Thymus (tissue), 14 donors: ENCODE measurements at places on chromosomes 2 and 18.
A peak's percentile ranks its signal among the peaks of the same experiment; 100 is the strongest.

- no peaks in the 10 kb centered on the region for H3K27me3 ChIP-seq
- H3K4me1 ChIP-seq, result peaks cover 9% of the 10 kb centered on the region
- no peak overlapping the region for H3K4me3 ChIP-seq
- peak overlapping the region; percentile 84 for H3K27ac ChIP-seq
- DNase-seq, result no peak
Observed at GRCh38 chr2:106161341-106161740, 32.8 kb downstream of the UXS1 start.

- no peaks in the 10 kb centered on the region for H3K27me3 ChIP-seq
- H3K27ac ChIP-seq, result no peak overlapping the region
- no peak for DNase-seq
- peaks cover 30% of the 10 kb centered on the region for H3K4me1 ChIP-seq
Observed at GRCh38 chr18:45828917-45829811, 3.7 kb downstream of the SIGLEC15 start.

- DNase-seq, result no peak
- H3K27ac ChIP-seq, result no peak overlapping the region
- H3K4me1 ChIP-seq, result no peaks in the 10 kb centered on the region
- H3K27me3 ChIP-seq, result no peaks in the 10 kb centered on the region
Observed at GRCh38 chr2:97936881-97937280, 58.9 kb downstream of the TMEM131 start.

DNA sequence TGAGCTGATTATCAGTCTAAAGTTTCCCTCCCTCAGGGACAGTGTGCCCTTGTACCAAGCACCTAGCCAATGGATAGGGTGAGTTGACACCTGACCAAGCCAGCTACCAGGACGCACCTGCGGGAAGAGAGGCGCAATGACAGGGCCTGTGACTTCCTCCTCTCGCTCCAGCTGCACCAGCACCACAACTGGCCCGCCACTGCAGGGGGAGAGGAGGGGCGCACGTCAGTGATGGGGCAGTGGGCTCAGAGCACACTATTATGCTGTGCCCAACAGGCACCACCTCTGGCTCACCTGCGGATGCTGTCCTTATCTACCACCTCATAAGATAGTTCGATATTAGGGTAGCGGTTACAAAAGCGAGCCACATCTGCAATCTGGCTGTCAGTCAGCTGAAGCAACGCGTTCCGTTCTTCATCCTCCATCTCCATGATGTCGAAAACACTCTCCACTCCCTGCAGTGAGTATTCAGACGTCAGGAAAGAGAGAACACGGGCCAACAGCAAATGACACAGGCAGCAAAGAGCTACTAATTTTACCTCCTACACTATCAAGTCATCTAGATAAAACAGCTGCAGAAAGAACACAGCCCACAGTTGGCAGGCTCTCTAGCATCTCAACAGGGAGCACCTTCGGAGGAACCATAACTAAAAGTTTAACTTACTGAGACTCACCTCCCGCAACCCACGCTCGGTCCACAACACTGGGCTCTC, 10.9 kb downstream of the CIAO1 start:
- no peak overlapping the region for H3K27ac ChIP-seq
- no peak overlapping the region for H3K4me3 ChIP-seq
- peaks cover 88% of the 10 kb centered on the region for H3K36me3 ChIP-seq
- no peaks in the 10 kb centered on the region for H3K27me3 ChIP-seq
- H3K4me1 ChIP-seq, result no peaks in the 10 kb centered on the region

DNA sequence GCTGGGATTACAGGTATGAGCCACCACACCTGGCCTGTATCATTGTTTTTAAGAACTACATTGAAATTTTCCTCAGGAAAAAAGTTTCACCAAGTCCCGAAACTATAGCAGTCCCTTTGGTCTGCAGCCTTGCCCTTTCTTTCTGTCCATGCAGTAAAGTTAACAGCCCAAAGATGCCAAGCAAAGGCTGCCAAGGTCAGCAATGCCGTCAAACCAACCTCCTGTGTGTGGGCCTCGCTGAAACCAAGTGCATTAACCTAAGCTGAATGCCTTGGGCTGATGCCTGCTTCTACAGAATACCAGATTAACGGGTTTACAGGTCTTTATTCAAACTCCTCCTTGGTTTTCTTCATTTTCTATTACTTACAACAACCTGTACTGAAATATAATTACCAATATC, 73.1 kb downstream of the EIF5B start:
- H3K36me3 ChIP-seq, result peaks cover 32% of the 10 kb centered on the region
- no peak overlapping the region for H3K27ac ChIP-seq
- H3K27me3 ChIP-seq, result no peaks in the 10 kb centered on the region
- no peak for DNase-seq
- no peaks in the 10 kb centered on the region for H3K4me1 ChIP-seq
- H3K4me3 ChIP-seq, result no peak overlapping the region

DNA sequence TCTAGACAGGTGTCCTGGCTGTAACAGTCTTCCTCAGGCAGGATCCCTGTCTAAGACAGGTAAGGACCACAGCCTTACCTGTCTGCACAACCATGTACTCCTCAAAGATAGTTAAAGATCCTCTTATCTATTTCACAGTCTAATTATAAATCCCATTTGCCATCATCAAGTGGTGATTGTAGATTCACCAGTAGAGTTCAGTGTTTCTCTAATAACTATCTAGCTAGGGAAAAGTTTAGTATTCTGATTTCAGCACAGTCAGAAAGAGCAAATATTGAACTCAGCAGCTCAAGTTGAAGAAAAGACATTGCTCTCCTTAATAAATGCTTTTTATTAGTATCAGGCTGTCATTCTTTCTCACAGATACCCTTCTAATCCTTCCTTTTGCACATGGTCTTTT, 1305.5 kb upstream of the NXPH2 start:
- no peak for DNase-seq
- H3K27me3 ChIP-seq, result no peaks in the 10 kb centered on the region
- H3K27ac ChIP-seq, result no peak overlapping the region
- H3K36me3 ChIP-seq, result no peaks in the 10 kb centered on the region
- H3K4me1 ChIP-seq, result no peaks in the 10 kb centered on the region
- H3K4me3 ChIP-seq, result no peak overlapping the region

- H3K4me3 ChIP-seq, result no peak overlapping the region
- H3K4me1 ChIP-seq, result no peaks in the 10 kb centered on the region
- H3K27me3 ChIP-seq, result no peaks in the 10 kb centered on the region
- no peaks in the 10 kb centered on the region for H3K36me3 ChIP-seq
Observed at GRCh38 chr2:153388246-153388645, 90.3 kb downstream of the RPRM start.

DNA sequence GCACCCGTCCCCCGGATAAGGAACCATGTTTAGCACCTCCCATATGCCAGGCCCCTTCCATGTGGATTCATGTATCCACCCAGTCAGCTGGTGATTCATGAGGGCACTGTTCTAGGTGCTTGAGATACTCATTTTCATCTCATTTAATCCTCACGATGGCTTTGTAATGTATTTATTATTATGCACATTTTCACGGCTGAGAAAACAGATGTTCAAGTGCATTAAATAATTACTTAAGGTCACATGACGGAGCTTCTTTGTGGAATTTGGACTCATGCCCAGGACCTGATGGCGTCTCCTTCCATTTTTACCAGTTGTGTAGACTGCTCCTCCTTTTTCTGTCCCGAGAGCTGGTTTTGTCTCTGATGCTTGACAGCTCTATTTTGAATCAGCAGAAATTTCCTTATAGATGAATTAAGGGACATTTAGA, 72.2 kb upstream of the RBM44 start:
- H3K4me3 ChIP-seq, result no peak overlapping the region
- H3K27me3 ChIP-seq, result no peaks in the 10 kb centered on the region
- no peaks in the 10 kb centered on the region for H3K4me1 ChIP-seq
- H3K36me3 ChIP-seq, result peaks cover 6% of the 10 kb centered on the region
- no peak for DNase-seq

GRCh38 chr2:124254621-124255020, 229.5 kb downstream of the CNTNAP5 start:
- H3K4me1 ChIP-seq, result no peaks in the 10 kb centered on the region
- no peaks in the 10 kb centered on the region for H3K27me3 ChIP-seq
- no peak for DNase-seq
- no peaks in the 10 kb centered on the region for H3K36me3 ChIP-seq

DNA sequence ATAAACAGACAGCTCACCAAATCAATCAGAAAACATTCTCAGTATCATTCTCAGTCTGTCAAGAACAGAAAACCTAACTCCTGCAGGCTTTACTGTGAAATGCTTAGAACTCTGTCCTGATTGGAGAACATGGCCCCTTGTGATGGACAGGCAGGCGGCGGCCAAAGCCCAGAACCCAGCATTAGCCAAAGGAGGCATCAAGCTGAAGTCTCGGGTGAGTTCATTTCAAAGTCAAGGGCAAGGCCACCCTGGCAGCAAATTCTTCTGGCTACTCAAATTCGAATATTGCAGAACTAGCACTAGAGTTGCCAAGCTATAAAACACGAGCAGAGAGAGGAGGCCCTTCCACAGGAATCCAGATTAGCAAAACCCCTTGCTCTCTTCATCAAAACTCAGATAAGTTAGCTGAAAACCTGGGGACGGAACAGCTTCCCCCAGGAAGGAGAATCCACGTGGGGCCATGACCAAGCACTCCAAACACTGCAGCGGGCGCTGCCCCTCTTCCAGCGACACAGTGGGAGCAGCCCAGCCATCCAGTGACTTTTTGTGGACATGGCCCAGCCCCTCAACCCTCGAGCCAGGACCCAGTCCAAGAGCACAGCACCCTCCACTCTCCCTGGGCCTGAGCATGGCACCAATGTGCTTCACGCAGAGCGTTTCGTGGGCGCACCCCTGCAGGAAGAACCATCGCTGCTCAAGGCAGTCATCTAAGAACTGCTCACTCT, 98.6 kb downstream of the HDAC4 start:
- H3K4me3 ChIP-seq, result no peak overlapping the region
- no peak for DNase-seq

GRCh38 chr2:217993138-217993537, 9.7 kb downstream of the TNS1 start:
- peaks cover 15% of the 10 kb centered on the region for H3K4me1 ChIP-seq
- no peak overlapping the region for H3K4me3 ChIP-seq
- no peak for DNase-seq
- H3K27me3 ChIP-seq, result no peaks in the 10 kb centered on the region

- no peak overlapping the region for H3K4me3 ChIP-seq
- H3K36me3 ChIP-seq, result peaks cover 20% of the 10 kb centered on the region
- H3K27me3 ChIP-seq, result no peaks in the 10 kb centered on the region
- H3K27ac ChIP-seq, result no peak overlapping the region
- H3K4me1 ChIP-seq, result peaks cover 8% of the 10 kb centered on the region
- DNase-seq, result peak; percentile 42
Observed at GRCh38 chr2:168758970-168759820, 43.2 kb upstream of the NOSTRIN start.

GRCh38 chr2:8004250-8004681, 677.6 kb upstream of the ID2 start:
- H3K36me3 ChIP-seq, result no peaks in the 10 kb centered on the region
- no peak overlapping the region for H3K4me3 ChIP-seq
- no peak for DNase-seq
- no peaks in the 10 kb centered on the region for H3K27me3 ChIP-seq

- no peaks in the 10 kb centered on the region for H3K27me3 ChIP-seq
- H3K4me3 ChIP-seq, result no peak overlapping the region
- no peak overlapping the region for H3K27ac ChIP-seq
Observed at GRCh38 chr2:236572482-236572881, 2.9 kb downstream of the ACKR3 start.

DNA sequence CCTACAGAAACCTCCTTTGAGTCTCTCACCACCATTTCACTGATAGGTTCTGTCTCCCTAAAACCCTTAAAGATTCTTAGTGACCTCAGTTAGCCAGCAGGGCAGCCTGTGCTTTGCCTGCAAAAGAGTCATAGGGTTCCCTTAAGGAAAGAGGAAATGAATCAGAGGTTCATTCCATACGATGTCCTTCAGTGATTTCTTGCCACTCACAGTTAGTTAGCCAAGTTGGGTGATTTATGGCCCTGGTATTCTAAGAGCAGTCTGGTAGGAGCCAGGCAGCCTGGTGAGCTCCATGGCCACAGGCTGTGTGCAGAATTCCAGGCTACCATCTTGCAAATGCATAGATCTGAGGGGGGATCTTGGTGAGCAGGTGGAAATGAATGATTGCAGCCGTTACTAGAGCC, 18.7 kb upstream of the CCBE1 start:
- DNase-seq, result no peak
- no peak overlapping the region for H3K4me3 ChIP-seq
- H3K27me3 ChIP-seq, result peaks cover 3% of the 10 kb centered on the region
- H3K27ac ChIP-seq, result no peak overlapping the region
- H3K36me3 ChIP-seq, result no peaks in the 10 kb centered on the region

DNA sequence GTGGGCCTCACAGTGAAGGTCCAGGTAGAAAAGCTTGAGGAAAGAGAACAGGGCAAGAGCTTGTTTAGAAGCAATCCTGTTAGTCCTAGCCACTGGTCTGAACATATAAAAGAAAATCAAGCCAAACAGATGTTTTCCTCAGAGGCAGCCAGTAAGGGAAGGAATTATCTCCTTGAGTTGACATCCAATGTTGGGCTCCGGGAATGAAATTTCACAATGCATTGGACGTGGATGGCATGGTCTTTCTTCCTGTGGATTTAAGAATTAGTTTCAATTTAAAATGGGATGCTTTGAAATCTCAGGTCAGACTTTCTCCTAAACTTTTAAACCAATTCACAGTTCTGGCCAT, 92.1 kb downstream of the ACKR3 start:
- H3K27ac ChIP-seq, result no peak overlapping the region
- no peaks in the 10 kb centered on the region for H3K27me3 ChIP-seq
- DNase-seq, result no peak
- no peaks in the 10 kb centered on the region for H3K4me1 ChIP-seq
